ENCODE measurements at places on chromosomes 6 and 20.

- DNase-seq: peak; percentile 59
Observed at GRCh38 chr6:17705778-17706579, 746 bp downstream of the NUP153 start.

DNA sequence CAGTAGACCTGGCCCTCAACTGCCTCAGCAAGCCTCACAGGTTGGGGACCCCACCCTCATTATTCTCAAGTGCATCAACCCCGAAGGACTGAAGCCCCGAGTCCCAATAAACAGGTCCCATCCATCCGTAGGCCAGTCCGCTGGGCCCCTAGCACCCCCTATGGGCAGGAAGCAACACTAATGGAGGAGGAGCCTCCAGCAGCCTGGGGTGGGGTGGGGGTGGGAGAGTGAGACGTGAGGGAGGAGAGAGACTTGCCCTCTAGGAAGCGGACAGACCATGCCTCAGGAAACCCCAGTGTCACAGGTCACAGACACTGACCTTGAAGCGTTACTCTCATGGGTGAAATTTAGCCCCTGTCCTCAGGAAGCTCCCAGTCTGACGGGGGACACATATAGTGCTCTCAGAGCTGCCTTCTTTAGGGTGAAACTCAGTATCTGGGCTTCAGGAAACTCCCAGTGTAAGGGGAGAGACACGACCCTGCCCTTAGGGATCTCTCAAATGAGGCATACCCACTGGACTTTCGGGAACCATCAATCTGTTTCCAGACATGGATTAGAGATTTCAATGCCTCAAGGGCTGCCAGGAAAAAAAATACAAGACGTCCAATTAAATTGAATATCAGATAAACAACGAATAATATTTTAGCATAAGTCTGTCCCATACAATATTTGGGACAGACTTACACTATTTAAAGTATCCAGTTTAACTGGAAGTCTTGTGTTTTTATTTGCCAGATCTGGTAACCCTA lies 125.8 kb downstream of the MRPL14 start:
- peak; percentile 82 for DNase-seq

- DNase-seq: peak; percentile 77
Observed at GRCh38 chr6:12289933-12290820, at the start of gene EDN1. EDN1 (plus strand) TSS chr6:12290361; CDS start chr6:12290630, 269 bp downstream.

DNA sequence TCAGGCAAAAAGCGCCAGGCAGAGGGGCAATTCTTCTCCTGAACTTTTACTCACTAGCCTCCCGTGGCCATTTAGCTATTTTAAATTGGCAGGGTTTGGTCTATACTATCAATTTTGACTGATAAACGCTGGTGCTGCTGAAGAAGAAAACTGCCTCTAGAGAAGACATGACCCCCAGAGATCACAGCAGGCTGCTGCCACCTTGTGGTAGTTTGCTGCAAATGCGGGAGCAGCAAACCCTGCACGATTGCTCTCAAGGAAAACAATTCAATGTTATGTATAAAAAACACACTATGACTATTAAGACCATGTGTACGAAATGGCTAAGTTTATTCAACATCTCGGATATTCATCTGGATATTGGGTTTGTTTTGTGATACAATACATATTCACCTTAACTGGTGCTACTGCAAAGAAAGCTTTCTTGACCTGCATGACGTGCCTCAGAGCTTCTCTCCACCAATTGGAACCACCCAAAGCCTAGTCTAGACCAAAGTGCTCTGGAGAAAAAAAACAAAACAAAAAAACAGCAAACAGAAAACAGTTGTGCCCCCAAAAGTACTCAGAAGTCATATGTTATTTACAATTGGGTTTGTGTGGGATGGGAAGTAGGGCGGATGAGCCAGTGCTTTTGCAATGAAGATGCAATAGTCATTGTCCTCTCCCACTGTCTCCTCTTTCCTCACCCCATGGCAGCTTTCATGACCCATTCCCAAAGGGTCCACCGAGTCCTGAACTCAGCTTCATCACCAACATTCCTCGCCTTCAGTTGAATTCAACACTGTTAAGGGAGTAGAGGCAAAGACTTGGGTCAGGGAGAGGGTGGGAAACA lies 19.6 kb upstream of the IL17F start:
- DNase-seq: peak; percentile 67

- no peak for DNase-seq
Observed at GRCh38 chr6:5108068-5108467, 22.9 kb downstream of the PPP1R3G start.

DNA sequence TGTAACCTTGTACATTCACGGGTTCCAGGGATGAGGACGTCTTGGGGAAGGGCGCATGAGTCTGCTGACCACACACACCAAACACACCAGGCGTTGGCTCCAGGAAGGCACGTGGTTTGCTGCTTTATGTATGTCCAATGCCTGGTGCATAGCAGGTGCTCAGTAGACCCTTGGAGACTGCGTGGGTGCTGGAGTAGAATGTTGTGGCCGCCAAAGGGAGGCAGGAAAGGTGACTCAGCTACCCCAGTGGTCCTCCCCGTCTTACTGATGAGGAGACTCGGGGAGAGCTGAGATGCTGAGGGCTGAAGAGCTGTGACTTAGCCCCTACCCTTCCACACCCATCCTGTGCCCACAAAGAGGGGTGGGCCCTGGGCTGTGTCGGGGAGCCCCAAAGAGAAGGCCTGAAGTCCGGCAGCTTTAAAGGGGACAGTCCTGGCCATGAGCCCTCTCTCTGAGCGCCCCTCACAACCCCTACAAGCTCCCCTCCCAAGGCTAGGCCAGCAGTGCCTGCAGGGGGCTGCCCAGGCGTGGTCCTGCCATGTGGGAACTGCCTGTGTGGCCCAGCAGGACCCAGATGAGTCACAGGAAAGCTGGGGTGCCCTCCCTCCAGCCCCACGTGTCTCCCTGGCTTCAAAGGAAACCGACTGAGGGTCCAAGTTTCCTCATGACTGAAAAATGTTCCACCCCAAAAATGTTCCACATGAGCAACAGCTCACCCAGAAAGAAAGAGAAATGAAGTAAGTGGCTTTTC lies 28.0 kb upstream of the PTGIS start:
- no peak for DNase-seq

DNA sequence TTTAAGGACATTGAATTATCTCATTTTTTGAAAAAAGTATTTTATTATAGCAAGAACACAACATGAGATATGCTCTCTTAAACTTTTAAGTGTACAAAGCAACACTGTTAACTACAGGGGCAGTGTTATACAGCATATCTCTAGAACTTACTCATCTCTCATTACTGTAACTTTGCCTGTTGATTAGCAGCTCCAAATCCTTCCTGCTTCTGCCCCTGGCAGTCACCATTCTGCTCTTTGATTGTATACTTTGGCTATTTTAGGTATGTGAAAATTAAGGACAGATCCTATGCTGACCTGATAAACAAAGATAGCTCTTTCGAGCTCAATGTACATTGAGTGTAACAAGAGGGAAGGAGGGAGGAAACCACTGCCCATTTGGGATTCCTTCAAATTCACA lies 1349.8 kb upstream of the GJE1 start:
- DNase-seq: no peak

GRCh38 chr6:30998785-30999184 lies 11.5 kb upstream of the MUC22 start:
- no peak for DNase-seq

GRCh38 chr6:49506569-49507111 lies 6.9 kb downstream of the GLYATL3 start:
- DNase-seq: no peak

Measured in iPS-NIHi11 (cell line).